ENCODE measurements at places on chromosomes 11 and 22.

DNA sequence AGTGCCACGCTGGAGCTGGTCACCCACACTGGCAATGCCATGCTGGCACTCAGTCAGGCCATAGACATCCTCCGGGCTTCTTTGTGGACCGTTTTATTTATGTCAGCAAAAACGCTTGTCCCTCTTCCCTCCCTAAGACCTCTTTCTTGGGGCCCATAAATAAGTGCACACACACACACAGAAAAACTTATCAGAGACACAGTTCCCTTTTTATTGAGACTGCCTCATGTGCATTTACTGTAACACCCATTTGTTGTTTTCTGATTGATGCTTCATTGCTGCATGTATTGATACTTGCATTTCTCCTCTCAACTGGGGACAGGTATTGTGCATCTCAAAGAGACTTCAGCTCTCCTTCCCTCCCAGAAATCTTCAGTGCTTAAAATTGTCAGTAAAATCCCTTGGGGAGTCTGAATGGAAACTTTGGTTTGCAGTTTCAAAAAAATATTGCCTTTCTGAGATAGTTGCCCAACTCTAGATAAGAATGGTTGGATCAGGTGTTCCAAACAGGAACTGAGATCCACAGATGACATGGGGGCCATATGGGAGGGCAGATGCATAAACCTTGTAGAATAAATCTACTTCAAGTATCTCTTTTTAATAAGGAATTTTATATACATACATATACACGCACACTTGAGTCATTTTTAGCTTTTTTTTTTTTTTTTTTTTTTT, 50.9 kb downstream of the PPP2R1B start:
- DNase-seq: no peak

DNA sequence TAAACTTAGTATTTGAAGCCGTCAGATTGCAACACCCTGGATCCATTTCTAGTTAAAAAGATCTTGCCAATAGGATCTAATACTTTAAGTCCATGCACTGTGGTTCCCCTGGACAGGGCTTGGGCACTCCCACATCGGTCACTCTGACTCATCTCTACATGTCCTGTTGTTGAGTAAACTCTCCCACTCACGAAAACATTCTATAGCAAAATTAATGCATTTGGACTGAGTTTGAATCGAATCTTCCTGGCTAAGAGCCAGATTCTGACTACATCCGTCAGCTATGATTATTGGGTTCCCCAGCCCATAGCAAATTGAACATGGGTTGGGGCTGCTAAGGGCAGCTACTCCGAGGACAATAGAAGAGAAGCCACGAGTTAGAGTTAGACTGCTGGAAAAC, 182.1 kb upstream of the SORL1-AS1 start:
- no peak for DNase-seq

GRCh38 chr22:47020166-47020565, 257.7 kb downstream of the TBC1D22A start:
- DNase-seq: no peak

DNA sequence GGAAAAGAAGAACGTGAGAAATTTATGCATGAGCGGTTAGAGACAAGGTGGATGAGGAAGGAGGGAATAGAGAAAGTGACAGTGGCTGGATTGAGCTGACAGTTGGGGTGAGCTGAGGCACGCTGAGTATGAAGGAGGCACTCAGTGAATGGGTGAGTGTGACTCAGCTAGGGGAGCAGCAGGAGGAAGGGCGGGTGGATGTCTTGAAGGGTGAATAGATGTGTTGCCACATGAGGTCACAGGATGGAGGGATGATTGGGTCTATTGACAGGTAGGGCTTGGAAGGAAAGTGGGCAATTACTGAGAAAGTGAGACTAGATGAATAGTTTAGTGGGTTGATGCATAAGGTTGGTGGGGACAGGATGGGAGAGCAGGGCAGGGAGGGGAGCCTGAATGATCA, 8.0 kb downstream of the IFITM10 start:
- DNase-seq: no peak

DNA sequence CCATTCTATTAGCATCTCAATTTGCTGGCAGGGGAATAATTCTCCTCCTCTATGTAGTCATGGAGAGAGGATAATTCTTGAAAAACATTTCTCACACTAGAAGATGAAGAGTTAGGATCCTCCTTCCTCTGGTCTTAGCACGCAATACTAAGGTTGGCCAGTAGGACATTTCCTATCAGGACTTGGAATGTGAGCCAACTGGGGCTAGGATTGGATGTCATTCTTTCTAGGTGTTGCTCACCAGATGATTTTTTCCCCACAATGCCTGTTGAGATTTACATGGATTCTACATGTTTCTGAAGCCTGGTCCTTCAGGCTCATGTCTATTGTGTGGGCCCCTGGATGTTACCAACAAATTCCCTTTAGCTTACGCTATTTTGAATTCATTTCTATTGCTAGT, 28.0 kb downstream of the SLN start:
- DNase-seq: no peak

- DNase-seq: no peak
Observed at GRCh38 chr11:120261931-120262330, 22.0 kb downstream of the POU2F3 start.

GRCh38 chr11:83042964-83043711, 28.6 kb downstream of the RAB30 start:
- no peak for DNase-seq

DNA sequence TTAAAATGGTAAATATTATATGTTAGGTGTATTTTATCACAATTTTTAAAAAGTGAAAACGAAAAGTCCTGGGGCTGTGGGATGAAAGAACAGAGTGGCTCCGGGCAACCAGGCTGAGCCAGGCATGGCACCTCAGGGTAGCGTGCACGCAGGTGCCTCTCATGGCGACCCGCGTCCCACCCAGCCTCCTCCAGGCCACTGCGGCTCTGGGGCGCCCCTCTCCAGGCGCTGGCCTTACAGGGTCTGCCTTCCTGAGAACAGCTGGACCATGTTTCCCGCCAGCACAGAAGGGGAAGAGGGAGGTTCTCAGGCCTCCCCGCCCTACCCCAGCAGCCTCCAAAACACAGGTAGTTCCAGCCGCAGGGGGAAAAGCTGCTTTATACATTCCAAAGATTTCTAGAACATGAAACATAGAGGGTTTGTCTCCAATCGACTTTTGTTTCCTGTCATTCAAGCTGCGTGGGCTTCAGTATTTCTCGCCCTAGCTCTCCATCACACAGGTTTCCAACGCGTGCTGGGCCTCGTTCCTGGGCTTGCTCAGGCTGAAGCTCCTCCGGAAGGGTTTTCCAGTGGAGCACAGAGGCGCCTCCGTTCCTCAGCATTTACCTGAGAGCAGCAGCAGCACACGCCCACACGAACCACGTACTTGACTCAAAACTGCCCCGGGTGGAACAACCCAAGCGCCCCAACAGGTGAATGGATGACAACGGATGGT, 10.5 kb downstream of the EHD1 start:
- DNase-seq: no peak

DNA sequence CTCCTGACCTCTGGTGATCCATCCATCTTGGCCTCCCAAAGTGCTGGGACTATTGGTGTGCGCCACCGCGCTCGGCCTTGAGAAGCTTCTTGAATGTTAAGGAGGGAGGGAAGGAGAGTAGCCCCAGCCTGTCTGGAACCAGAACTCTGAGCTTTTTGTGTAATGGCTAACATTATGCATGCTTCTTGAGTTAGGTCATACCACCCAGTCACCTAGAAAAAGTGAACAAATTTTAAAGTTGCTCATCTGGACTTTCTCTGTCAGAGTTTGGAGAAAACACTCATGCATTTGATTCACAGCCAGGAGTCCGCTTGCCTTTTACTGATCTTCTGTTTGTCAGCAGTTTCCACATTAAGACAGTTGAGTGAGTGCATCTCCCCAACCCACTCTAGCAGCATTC, 82.1 kb downstream of the PPP6R3 start:
- no peak for DNase-seq

- DNase-seq: no peak
Observed at GRCh38 chr11:62842171-62842741, 2.9 kb upstream of the WDR74 start.

GRCh38 chr11:36724742-36725385, 126.8 kb upstream of the RAG2 start:
- no peak for DNase-seq

DNA sequence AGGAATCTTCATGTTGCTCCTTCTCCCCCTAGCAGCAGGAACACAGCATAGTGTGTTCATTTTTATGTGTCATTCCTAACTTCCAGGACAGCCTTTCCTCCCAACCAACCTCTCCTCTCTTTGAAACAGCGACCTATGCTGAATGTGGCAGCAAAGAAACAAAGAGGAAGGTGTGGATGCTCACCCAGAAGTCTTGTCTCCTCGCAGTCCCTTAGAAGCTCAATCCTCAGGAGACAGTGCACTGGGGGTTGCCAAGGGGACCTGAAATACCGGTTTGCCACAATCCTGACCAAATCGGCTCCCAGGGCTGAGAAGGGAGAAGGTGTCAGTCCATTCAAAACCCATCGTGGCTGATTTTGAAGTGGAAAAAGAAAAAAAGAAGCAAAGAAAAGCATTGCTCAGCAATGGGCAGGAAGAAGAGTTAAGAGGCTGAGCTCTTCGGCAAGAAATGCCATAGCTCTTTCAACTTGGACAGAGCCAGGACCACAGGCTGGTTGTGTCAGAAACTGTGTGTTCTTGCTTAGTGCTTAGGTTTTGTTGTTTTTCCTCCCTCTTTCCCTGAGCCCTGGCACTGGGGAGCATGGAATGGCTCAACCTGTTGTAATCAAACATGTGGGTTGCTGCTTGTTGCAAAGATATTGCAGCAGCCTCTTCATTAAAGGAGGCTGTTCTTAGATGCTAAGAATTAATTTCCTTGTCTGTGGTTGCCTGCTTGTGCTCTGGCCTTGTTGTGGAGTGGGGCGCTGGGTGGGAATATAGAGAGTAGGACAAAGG, 30.4 kb upstream of the TENM4 start:
- no peak for DNase-seq

GRCh38 chr11:82041764-82042163, 691.9 kb downstream of the FAM181B start:
- no peak for DNase-seq

- DNase-seq: no peak
Observed at GRCh38 chr22:48889209-48889830, 938.4 kb downstream of the BRD1 start.

DNA sequence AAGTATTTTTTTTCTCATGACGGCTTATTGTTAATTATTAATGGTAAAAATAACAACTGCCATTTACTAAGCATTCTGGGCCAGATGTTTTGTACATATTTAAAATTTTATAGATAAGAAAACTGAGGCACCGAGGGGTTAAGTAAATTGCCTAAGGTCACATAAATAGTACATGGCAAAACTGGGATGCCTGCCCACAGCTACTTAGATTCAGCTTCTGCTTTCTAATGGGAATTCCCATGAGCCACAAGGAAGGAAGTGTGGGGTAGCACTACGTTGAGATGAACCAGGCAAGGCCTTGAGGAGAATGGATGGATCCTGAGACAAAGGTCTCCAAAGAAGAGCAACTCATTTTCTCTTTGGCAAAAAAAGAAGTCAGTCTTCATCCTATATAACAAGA, 11.9 kb upstream of the PHF21A start:
- DNase-seq: no peak

DNA sequence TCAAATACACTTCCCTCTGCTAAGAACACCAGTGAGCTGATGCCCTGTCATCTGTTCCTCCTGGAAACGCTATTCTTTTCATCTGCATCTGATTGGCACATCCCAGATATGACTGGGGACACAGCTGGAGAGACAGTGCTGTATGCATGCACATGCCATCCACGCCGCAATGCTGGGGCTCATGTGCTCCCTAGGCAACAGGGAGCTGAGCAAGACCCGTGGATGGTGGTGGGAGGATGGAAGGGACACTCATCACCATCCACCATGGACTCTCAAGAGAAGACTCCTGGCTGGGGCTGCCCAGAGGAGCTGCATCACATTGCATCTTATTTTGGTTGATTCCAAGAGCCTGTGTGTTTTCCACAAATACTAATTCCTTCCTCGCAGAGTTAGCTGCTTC, 534.9 kb downstream of the OPCML start:
- DNase-seq: no peak

DNA sequence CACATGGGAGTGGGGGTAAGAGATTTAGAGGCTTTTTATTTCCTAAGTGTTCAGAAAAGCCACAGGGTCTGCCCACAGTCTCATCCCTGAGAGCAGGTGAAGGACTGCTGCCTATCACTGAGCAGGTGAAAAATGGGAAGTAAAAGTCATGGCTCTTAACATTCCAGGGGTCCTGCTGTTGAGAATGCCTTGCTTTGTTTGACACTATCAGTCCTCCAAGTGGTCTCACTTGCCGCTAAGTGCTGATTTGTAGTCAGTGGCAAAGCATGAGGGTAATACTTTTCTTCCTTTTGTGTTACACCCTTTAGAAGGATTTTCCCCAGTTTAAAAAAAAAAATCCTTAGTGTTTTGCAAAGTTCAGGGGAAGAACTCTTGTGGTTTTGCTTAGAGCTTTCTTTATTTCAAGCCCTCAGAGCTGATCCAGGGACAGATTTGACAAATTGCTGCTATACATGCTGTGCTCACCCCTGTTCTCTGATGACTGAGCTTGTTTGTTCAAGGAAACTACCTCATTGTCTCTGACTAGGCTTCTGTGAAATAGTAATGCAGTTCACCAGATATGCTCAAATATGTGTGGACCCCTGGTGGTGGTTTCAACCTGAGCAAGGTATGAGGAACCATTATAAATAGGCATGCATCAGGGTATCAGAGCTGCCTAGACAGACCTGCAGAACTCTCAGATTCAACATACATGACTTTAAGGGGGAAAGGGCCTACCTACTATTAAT, 141.0 kb downstream of the ARHGAP42 start:
- DNase-seq: no peak

GRCh38 chr11:83054904-83055380, 16.8 kb downstream of the RAB30 start:
- DNase-seq: no peak

DNA sequence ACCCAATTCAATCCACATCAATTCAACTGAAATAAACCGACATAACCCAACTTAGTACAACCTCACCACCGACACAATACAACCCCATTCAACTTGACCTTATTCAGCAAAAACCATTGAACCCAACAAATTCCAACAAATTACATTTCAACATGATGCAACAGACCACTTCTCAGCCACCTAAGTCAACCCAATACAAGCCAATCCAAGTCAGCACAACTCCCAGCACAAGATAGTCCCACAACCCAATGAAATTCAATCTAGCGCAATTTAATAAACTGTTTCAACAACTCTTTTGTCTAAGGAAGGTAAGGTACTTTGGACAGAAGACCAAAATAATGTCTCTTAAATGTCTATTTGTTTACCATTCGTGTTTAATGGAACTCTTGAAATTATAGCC, 226.0 kb downstream of the MIAT start:
- DNase-seq: no peak

GRCh38 chr22:30420347-30421125, 5.0 kb upstream of the MTFP1 start:
- DNase-seq: no peak

- DNase-seq: no peak
Observed at GRCh38 chr11:14974515-14975251, 2.5 kb upstream of the CALCA start.

- no peak for DNase-seq
Observed at GRCh38 chr11:65576867-65577755, 1.3 kb downstream of the EHBP1L1 start.

Measured in NCI-H1694 (cell line).